ENCODE measurements at places on chromosomes 2 and 18.

GRCh38 chr2:174247474-174248186 is 702 bp downstream of the OLA1 start:
- no peaks in the 10 kb centered on the region for H3K4me1 ChIP-seq
- H3K27ac ChIP-seq: no peak overlapping the region
- H3K4me3 ChIP-seq: peak overlapping the region; percentile 80
- peak; percentile 53 for DNase-seq
- peaks cover 24% of the 10 kb centered on the region for H3K36me3 ChIP-seq

DNA sequence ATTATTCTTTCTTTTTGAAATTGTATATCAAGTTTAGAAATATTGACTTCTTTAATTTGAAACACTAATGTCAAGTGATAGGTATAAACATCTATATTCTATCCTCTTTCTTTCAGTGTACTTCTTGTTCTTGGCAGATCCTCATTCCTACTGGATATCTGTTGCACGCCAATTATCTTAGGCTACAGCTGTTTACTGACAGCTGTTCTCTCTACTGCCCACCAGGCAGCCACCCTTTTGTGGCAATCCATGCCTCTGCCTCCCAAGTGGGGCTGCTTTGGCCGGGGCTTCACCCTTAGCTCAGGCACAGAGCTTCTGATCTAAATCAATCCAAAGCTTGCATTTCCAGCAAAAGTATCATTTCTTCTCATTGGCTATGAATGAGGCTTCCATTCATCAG is 50.6 kb upstream of the ITSN2 start:
- H3K36me3 ChIP-seq: no peaks in the 10 kb centered on the region
- no peaks in the 10 kb centered on the region for H3K27me3 ChIP-seq
- no peak overlapping the region for H3K27ac ChIP-seq
- no peaks in the 10 kb centered on the region for H3K4me1 ChIP-seq
- no peak for DNase-seq

- no peak overlapping the region for H3K4me3 ChIP-seq
- no peaks in the 10 kb centered on the region for H3K27me3 ChIP-seq
- H3K27ac ChIP-seq: no peak overlapping the region
- no peaks in the 10 kb centered on the region for H3K36me3 ChIP-seq
Observed at GRCh38 chr2:141930803-141931202, 200.0 kb downstream of the LRP1B start.

DNA sequence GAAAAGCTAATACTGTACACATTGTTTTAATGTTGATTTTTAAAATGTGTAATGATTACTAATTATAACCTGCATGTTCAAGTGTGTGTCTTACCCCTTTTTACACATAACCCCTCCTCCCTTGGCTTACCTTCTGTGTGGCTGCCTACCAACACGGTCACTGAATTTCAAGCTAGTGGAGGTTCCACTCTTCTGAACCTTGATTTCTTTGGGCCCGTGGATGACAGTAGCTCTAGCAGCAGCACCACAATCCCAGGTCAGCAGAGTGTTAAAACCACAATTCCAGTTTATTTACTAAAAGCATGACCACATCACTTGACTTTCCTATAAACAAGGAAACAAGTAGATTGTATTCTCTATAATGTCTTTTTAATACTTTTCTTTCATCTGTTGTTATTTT is 56.9 kb downstream of the AFTPH start:
- H3K4me1 ChIP-seq: no peaks in the 10 kb centered on the region
- DNase-seq: no peak
- no peaks in the 10 kb centered on the region for H3K36me3 ChIP-seq

DNA sequence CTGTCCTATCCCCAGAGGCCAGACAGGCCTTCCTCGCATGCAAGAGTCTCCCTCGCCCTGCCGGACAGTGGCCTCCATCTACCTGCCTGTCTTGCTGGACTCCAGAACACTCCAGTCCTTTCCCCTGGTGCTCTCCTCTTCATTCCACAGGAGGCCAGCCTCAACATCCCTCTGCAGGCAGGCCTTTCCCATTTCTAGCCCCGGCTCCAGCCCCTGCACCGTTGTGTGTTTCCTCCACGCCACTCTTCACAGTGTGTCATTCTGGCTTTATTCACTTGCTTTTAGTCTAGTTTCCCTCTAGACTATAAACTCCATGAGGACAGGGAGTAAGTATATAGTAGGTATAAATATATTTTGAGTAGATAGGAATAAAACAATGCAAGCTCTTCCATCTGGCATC is 81.2 kb downstream of the LOXHD1 start:
- H3K27me3 ChIP-seq: no peaks in the 10 kb centered on the region
- no peaks in the 10 kb centered on the region for H3K36me3 ChIP-seq
- H3K4me3 ChIP-seq: no peak overlapping the region
- DNase-seq: no peak
- H3K4me1 ChIP-seq: no peaks in the 10 kb centered on the region
- H3K27ac ChIP-seq: no peak overlapping the region

- H3K4me1 ChIP-seq: no peaks in the 10 kb centered on the region
- DNase-seq: no peak
- peaks cover 25% of the 10 kb centered on the region for H3K36me3 ChIP-seq
- no peak overlapping the region for H3K27ac ChIP-seq
Observed at GRCh38 chr2:44736270-44736942, 205.1 kb upstream of the SIX3 start.

Data from H9 (cell line).